Stimulated activated CD4-positive, alpha-beta T cell treated with anti-CD3 and anti-CD28 coated beads, Interleukin-15, amount 100 ng/mL, for 1 hour (primary cell): ENCODE measurements at places on chromosomes 1 and 21.

GRCh38 chr1:17027900-17028299, 16.2 kb upstream of the ATP13A2 start:
- DNase-seq = no peak

- DNase-seq = no peak
These were observed 43.0 kb downstream of the LYST start for GRCh38 chr1:235823684-235824083.

GRCh38 chr21:46005081-46005480, 23.5 kb downstream of the COL6A1 start:
- DNase-seq = no peak

DNA sequence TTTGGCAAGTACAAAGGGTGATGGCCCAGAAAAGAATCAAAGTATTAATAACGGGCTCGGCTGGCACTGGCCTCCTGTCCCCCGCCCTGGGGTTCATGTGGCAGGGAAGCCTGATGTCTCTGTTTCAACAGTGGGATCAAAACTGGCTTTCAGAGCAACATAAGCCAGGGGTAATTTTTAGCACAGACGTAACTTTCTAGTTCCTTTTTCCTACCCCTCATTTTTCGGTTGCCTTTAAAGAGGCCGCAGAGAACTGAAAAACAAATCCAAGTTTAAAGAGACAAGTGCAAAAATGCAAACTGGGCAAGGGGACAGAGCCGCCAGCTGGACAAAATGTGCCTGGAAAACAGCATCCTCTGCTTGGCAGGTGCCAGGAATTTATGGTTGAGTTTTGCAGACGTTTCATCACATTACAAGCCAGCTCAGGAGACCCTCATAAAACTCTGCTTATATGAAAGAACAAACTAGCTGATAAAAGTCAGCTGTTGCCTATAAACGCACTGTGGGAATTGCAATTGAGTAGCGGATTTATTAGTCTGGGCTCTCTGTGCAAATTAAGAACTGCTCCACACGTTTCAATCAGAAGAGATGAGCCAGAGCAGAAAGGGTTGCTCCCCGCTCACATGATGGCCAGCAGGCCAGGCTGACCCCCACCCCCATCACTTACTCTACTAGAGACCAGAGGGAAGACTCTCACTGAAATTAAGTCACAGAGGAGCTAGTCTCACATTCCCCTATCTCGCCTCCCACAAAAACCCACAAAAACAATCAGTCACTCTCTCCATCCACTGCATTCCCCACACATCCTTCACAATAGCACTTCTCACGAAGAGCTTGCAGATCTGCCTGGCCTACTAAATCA, 15.8 kb upstream of the CDCA8 start:
- DNase-seq = no peak

DNA sequence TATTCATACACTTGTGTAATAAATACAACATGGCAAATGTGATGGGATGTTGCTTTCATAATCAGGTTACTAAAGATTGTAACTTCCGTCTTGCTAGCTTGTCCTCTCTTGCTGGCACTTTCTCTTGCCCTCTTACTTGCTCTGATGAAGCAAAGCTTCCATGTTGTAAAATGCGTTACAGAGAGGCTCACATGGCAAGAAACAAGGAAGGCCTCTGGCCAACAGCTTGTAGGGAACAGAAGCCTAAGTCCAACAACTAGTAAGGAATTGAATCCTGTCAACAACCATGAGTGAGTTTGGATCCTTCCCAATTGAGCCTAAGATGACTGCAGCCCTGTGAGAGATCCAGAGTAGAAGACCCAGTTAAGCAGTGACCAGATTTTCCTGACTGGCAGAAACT, 15.4 kb downstream of the TMED5 start:
- no peak for DNase-seq

DNA sequence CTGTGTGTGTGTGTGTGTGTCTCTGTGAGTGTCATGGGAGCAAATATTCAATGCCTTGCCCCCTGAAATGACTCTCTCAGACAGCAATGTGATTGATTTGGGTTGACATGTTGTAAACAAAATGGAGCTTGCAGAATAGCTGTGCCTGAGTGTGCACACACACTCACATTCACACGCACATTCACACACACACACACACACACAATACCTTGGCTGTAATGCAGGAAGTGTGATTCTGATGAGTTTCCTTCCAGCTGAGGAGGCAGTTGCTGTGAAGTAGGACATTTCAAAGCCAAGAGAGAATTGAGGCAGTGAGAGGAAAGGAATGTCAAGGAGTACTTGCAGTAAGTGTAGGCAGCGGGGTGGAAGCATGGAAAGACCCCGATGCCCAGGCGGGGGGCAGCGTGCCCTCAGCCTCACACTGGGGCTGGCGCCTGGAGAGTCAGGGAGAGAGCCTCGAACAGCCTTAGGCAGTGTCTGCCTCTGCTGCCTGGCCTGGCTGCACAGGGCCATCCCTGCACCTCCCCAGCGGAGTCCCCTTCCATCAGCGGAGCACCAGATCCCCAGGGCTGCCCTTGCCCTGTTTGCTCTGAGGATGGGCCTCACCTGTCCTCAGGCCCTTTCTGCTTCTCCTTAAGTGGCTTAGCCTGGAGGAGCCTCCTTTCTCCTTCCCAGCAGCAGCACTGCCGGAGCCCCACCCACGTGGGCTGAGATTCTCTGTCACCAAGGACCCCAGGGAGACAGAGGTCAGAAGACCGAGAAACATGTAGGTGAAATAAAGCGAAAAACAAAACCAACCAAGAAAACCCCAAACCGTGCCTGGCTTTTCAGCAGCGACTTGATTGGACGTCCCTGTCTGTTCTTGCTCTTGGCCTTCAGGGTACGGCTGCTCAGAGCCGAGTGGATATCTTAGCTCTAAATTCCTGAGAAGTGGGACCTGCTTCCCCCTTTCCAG, 9.2 kb downstream of the VASH2 start:
- DNase-seq = no peak

DNA sequence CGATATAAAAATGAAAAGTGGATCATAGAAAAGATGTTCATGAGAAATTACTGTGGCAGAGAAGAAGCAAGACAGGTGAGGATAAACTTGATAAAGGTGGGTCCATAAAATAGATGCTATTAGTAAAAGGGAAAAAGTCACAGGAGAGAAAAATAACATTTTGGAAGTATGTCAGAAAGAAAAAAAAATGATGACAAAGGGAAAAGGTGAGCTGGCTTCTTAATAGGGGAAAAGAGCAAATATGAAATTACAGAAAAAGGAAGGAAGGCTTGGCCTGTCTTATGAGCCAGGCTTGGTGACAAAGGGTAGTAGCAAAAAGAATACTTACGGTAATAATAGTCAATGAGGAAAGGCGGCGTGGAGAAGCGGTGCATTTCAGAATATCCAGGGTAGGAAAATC, 386.1 kb downstream of the RWDD3 start:
- no peak for DNase-seq

- peak; percentile 2 for DNase-seq
These were observed 330.9 kb downstream of the S1PR1 start for GRCh38 chr1:101567582-101568189.

DNA sequence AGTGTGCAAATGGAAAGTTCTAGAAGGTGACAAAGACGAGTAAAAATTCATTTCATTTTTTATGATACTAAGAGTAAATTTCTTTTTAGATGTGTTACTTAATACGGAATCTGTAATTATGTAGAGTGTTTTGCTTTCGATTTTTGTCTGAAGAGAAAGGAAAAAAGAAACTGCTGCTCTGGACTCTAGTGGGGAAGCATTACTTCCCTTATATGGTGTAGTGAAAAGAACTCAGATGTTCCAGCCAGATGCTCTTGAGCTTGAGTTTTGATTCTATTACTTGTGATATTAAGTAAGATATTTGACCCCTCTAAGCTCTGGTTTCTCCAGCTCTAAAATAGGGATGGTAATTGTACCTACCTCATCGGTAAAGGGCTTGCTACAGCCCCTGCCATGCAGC, 12.2 kb upstream of the GPR161 start:
- no peak for DNase-seq

DNA sequence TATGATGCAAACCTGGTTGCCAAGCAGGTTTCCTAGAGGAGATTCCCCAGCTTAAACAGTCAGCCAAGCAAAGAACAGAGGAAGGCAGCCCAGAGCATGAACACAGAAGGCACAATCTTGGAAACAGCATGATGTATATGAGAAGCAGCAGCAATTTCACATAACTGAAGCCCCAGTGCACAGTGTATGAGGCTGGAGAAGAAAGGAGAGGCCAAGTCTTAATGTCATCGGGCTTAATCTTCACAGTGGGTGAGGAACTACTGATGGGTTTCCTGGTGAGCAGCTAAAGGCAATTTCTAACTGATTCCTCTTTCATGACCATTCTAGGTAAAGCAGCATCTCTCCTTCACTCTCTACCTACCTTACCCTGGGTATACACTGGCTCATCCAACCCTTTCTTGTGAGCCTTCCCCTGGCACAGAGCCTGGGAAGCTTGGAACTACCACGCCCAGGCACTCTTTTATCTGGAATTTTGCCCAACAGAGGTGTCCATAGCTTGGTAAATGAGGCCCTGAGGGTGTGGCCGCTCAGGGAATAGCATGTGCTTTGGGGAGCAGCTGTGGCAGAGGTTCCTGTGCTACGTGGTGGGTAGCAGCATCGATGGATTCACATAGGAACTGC, 22.0 kb downstream of the FYB2 start:
- no peak for DNase-seq

DNA sequence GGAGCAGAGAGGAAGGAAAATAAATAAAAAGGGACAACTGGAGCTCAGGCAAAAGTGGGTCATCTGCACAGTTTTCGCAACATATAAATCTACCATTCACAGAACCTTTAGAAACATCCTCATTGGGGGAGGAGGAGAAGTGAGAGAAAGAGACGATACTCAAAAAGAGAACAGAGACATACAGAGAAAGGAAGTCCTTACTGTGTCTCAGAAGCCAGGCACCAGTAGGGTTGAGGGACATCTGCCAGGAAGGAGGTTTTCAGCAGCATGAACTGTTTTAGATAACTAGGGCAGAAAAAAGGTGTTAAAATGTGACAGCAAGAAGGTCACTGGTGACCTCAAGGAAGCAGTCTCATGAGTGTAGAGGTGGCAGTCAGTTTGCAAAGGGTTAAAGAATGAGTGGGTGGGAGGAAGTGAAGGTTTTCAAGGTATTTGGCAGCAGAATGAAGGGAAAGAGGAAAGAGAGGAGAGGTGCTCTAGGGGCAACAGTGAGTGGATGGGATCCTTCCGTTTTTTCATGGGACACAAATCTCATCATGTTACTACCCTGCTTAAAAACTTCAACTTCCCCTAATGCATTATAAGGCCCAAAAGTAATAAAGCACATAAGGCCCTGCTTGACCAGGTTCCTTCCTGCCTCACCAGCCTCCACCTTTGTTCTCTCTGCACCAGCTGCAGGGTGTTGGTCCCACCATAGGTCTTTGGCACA, 9.5 kb downstream of the JAK1 start:
- DNase-seq = no peak

DNA sequence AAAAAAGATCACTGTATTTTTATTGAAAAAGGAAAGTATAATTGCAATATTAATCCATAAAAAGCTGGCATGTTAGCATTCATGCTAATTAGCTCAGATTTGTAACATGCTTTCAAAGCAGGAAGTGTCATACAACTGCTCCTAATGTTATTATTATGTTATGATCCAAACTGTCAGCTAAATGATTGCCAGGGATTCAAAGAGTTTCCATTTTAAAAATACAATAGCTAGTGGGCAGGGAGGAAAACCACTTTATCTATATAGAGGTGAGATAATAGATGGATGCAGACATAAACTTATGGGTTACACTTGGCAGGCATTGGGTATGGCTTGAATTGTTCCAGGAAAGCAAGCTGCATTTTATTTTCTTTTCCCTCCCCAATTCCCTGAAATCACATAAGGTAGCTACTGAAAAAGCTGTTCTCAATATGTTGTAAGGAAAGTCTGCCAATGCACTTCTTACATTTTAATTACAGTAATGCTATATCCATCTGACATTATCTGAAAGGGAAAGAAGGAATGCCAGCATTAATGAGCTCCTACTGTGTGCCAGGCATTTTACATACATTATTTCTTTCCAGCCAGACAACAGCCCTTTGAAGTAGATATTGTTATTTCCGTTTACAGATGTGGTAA, 9.8 kb upstream of the MYSM1 start:
- no peak for DNase-seq
